Stimulated activated CD8-positive, alpha-beta memory T cell treated with anti-CD3 and anti-CD28 coated beads, Interleukin-15, amount 100 ng/mL, for 24 hours (primary cell): ENCODE measurements at places on chromosomes 4 and X.

GRCh38 chr4:85476381-85476780, 1.4 kb downstream of the ARHGAP24 start:
- no peak for DNase-seq

DNA sequence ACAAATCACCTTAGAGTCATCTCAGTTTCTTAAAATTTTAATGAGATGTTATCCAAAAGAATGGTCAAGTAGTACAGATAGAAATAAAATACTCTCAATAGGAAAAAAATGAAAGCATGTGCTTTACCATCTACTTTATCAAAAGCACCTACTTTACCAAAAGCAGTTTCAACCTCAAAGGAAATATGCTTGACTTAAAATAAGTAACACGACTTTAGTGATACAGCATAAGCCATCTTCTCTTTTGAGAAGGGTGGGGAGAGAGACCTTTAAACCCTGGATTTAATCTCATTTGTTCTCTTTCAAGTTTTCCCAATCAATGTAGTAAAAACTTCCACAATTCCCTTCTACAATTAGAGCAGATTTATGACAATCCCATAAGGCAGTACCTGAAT, 26.5 kb downstream of the OTUD4 start:
- no peak for DNase-seq

GRCh38 chrX:66654411-66654810, 15.5 kb upstream of the EDA2R start:
- no peak for DNase-seq

DNA sequence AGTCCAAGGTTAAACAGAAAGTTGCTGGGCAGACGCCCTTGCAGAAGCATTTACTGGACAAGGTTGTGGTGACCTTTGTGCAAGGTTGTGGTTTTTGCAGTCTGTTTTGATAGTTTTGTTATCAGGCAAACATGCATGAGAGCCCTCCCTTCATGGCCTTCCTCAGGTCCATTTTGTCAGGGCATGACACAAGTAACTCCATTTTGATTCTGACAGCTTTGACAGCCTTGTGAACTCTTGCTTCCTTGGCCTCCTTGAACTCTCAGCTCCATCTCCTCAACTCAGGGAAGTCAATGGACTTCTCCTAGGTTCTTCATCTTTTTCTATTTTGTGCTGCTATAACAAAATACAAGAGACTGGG, 97.7 kb downstream of the CEP44 start:
- no peak for DNase-seq

DNA sequence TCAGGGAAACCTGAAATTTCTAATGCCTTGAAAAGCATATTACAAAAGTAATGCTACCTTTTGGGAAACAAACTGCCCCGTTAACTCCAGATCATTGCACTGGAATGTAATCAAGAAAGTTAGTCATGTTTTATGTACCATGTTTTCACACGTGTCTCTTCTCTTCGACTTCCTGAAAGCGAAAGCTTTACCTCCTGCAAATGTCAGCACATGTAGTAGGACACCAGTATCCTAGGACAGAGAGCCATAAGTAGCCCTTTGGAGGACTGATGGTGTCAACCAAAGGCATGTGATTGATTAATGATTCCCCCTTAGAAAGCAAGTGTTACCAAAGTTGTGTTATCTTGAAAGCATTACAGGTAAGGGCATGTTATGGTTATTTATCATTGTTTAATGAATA, 8.8 kb upstream of the MND1 start:
- no peak for DNase-seq

DNA sequence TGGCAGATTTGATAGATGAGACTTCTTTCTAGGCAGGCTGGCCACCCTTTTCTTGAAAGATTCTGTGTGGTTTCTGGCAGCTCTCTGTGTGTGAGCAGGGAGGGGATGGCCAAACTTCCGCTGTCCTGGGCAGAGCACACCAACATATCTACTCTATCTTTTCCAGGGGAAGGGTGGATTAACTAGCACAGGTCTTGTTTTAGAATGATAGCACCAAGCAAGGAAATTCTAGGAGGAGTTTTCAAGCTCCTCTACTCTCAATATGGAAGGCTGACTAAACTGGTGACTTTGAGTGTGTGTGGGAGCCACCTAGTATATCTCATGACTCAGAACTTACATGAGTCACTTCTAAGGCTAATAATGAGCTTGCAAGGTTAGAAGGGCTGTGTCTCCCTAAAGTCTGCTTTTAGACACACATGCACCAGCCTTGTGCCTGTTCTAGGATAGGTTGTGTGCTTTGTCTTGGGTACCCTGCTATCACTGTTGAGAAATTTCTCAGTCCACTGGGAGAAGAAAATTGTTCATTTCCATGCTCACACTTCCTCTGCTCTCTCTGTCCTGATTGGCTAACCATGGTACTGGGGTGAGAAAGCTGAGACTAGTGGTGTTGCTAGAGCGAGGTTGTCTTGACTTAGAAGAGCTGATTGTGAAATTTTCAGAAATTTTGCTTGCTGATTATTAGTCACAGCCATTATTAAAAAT, 72.9 kb downstream of the YIPF6 start:
- DNase-seq, result no peak

GRCh38 chr4:94363136-94363655, 20.6 kb upstream of the HPGDS start:
- DNase-seq, result no peak

- no peak for DNase-seq
Observed at GRCh38 chr4:76078033-76078613, 3.6 kb downstream of the ART3 start.

DNA sequence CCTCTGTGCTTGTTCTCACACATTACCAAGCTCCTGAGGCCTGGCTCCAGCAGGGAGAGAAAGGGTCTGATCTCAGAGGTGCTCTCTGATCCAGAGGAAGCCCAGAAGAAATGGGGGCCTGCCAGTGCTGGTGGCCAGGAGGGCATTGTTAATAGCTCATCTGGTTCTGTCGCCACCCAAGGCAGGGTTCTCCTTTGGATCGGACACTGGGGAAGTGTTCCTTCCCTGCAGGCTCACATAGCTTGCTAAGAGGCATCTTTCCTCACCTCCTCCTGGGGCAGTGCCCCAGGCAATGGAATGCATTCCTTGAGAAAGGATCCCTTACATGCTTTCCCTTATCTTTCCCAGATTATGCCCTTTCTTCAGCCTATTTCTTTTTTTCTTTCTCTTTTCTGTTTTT, 53.8 kb downstream of the RBM47 start:
- DNase-seq, result no peak

- no peak for DNase-seq
Observed at GRCh38 chr4:127174616-127175015, 458.1 kb upstream of the INTU start.

DNA sequence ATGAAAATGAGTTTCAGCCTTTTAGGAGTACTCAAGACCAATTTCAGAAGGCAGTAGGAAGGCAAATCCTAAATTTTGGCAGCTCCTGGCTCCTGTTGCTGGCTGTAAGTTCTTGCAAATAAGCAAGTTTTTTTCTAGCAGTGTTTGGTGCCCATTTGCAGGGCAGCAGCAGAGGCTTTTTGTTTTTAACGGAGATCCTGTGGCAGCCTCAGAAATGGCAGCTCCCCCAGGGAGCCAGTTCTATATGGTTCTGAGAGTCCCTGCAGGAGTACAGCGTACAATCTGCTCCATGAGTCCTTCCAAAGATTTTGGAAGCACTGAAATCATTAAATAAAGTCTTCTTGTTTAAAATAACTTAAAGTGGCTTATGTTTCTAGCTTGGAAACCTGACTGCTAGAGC, 171.9 kb downstream of the NDST4 start:
- DNase-seq, result no peak

DNA sequence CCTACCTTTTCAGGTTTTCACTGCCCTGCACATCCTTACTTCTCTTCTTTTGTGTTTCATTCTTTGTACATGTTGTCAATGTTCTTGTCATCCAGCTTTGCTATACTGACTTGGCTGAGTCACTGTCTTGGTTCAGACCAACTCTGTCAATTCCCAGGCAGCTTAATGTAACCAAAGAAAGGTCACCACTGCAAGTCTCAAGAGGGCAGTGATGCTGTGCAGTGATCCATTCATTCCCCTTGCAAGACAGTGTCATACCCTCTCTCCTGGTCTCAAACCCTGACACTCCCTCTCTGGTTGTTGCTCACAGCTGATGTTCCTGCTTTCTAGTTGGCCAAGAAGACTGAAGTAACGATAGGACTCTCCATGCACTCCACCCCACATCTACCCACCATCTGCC, 17.5 kb downstream of the RAB39B start:
- DNase-seq, result no peak

DNA sequence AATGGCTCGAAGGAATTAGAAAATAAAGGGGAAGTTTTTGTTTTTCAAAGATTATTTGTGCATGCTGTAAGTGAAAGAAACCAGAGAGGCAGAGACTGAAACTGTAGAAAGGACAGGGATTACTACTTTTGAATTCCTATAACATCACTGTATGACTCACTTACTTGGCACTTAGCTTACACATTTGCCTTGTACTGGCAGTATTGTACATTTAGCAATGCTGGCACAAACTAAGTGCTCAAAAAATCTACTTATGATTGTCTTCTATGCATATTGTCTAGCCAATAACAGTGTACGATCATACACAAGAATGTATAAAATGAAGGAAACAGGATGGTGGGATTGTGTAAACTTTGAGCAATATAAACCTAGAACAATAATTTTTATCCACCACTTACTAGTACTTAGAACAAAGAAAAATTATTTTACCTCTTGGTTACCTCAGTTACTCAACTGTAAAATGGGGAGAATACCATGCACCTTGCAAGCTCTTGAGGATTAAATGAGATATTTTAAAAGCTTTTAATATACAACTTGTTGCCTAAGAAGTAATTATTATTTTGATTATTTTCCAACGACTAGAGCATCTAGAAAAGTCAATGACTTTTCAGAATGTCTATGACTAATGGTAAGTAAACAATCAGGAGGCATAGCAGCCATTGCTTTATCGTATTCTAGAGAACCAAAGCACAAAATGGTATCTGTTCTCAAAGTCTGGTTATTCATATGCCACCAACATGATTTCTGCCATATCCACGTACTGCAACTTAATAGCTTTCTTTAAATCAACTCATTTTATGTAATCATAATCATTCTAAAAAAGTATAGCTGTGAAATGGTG, 4.7 kb downstream of the FAM120C start:
- DNase-seq, result no peak

GRCh38 chrX:136496186-136496763, 1.1 kb upstream of the HTATSF1 start:
- no peak for DNase-seq

DNA sequence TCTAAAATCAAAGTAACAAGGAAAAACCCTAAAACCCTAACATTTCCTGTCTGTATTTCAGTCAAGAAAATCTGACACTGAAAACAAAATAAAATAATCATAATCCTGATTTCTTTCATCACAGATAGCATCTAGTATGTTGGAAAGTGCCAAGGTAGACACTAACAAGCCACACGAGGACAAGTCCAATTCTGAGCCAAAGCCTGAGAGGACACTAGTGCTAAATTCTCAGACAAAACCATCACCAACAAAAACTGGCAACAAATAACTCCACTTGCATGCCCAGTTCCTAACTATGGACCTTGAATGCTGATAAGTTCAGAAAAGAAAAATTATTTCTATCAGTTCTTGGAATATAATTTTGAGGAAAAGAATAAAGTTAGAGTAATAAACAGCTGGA, 113.7 kb downstream of the MANBA start:
- no peak for DNase-seq
